T-cell (primary cell): ENCODE measurements at places on chromosomes 1 and 21. TPM values are rescaled to one million over a fixed set of nuclear protein-coding genes. Genes with fewer than 3 reads are reported as not detected.

LYPD8 gene
- total RNA-seq = not detected

DNA sequence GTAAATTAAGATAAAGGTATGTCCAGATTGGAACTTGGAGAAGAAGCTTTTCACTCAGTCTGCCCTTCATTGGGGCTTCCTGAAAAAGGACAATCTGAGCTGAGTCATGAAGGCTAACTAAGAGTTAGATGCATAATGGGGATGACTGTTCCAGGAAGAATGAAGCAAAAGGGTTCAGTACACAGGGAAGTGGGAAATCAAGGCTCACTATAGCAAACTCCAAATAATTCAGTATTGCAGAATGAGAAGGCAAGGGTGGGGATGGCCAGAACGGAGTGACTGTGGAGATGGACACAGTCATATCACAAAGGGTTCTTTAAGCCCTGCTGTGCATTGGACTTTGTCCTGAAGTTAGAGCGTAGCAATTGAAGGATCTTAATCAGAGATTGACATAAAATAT, 158.3 kb downstream of the FGGY start:
- H3K36me3 ChIP-seq = no peaks in the 10 kb centered on the region
- no peak overlapping the region for H3K4me3 ChIP-seq
- peaks cover 2% of the 10 kb centered on the region for H3K27me3 ChIP-seq

PLEKHA6 gene
- 0.38 TPM for total RNA-seq

DNA sequence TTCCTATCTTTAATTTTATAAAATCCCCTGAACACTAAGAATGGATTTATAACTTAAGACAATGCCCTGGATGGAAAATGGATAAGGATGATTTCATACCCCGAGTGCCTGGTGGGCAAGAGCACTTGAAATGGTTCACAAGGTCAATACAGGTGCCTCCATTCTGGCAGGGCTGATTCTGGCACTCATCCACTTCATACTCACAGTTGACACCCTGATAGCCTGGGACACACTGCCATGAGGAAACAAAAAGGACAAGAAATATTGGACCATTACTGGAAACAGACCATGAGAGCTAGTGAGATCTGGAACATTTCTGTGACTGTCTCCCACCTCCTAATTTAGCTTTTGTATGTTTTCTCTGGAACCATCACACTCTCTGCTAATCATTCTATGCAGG, 39.1 kb upstream of the ADAM30 start:
- H3K27me3 ChIP-seq = no peaks in the 10 kb centered on the region
- no peak for DNase-seq
- H3K4me3 ChIP-seq = no peak overlapping the region
- peaks cover 23% of the 10 kb centered on the region for H3K36me3 ChIP-seq
- H3K27ac ChIP-seq = no peak overlapping the region
- H3K4me1 ChIP-seq = peaks cover under 1% of the 10 kb centered on the region

- no peak for DNase-seq
- H3K4me3 ChIP-seq = no peak overlapping the region
- H3K4me1 ChIP-seq = no peaks in the 10 kb centered on the region
Observed at GRCh38 chr1:87914396-87914795, 585.7 kb downstream of the LMO4 start.
